Left ventricle myocardium inferior (tissue), 1 donor: ENCODE measurements at places on chromosomes 7 and 10. TPM values are rescaled to one million over a fixed set of nuclear protein-coding genes. Genes with fewer than 3 reads are reported as not detected.

DNA sequence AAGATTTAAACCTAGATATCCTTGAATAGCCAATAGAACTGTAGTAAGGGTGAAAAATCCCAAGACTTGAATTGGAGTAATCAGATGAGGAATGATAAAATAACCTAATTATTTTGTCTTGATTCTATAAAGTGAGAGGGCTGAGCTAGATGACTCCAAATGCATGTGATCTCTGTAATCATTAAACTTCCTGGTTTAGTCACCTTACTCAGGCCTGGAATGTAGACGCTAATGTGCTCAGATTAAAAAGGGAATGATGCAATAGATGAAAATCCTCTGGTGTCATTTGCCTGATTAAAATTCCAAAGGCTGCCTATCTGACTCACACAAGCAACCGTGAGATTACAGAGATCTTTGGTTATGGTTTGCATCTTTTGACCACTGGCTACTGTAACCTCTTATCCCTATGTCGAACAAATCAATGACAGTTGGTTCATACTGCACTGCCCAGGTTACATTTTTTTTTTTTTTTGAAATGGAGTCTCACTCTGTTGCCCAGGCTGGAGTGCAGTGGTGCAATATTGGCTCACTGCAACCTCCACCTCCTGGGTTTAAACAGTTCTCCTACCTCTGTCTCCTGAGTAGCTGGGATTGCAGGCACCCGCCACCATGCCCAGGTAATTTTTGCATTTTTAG lies 2.9 kb upstream of the HKDC1 start:
- DNase-seq = no peak

- peak; percentile 45 for DNase-seq
These were observed 50.8 kb downstream of the ZRANB1 start for GRCh38 chr10:124992462-124993344.

DNA sequence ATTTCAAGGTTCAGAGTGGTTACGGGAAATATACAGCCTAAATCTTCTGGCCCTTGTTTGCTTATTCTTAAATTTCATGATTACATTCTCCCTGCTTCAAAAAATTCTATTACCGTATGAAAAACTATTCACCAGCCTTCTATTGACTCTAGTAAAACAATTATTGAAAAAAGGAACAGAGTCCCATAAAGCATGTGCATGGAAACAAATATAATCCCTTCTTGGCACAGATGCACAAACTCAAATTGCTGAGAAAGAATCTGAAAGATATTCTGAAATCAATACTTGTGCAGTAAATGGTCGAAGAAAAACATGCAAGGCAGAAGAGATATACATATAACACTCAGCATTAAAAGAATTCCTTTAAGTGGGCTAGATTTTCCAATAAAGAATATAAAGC lies 83.6 kb downstream of the LRRN3 start:
- DNase-seq = no peak

DNA sequence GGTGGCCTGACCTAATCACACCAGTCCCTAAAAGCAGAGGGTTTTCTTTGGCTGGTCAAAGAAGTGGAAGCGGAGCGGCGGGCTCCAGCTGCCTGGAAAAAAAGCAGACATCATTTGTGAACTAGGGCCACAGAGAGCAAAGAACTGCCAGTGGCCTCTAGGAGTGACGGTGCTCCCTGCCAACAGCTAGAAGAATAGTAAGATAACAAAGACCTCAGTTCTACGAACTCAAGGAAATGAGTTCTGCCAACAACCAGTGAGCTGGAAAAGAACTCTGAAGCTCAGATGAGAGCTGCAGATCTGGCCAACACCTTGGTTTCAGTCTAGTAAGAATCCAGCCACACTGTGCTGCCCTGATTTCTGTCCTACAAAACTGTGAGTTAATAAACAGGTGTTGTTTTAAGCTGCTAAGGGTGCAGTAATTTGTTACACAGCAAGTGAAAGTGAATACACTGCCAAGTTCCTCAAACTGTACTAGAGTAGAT lies 178.0 kb downstream of the SRPK2 start:
- peak; percentile 32 for DNase-seq

DNA sequence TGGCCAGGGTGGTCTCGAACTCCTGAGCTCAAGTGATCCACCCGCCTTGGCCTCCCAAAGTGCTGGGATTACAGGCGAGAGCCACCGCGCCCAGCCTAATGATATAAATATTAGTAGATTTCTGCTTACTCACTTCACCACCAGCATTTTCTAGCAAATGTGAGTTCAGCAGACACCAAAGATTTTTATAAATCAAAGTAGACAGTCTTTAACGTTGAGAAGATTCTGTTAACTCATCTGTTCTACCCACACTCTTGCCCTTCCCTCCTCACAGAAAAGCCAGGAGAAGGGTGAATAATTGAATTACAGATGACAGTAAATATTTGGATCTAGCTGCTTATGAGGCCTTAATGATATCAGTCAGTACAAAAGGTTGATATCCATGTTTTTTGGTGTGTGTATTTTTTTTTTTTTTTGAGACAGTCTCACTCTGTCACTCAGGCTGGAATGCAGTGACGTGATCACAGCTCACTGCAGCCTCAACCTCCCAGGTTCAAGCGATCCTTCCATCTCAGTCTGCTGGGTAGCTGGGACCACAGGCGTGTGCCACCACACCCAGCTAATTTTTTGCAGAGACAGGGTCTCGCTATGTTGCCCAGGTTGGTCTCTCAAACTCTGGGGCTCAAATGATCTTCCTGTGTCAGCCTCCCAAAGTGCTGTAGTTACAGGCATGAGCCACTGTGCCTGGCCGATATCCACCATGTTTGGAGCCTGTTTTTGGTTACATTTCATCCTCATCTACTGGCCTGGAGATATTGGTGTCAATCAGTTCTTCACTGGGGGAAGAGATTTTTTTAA lies 120.5 kb downstream of the CUX1 start:
- DNase-seq = no peak

GRCh38 chr7:95295397-95295796 lies 28.9 kb downstream of the PON1 start:
- DNase-seq = no peak

DNA sequence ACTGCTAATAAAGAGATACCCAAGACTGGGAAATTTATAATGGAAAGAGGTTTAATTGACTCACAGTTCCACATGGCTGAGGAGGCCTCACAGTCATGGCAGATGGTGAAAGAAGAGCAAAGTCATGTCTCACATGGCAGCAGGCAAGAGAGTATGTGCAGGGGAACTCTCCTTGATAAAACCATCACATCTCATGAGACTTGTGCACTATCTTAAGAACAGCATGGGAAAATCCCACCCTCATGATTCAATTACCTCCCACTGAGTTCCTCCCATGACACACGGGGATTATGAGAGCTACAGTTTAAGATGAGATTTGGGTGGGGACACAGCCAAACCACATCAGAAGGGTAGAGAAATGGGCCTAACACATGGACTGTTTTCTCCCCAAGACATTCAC lies 156.3 kb downstream of the CCDC71L start:
- no peak for DNase-seq

- no peak for DNase-seq
These were observed 9.8 kb downstream of the PTPRZ1 start for GRCh38 chr7:121882731-121883130.

Gene ANK3
- 179 TPM for total RNA-seq

Gene UPK3BL1
- total RNA-seq = 14.5 TPM

Gene RASSF4
- total RNA-seq = 103 TPM

Gene C7orf57
- total RNA-seq = not detected

Gene KEL
- total RNA-seq = 0.38 TPM
